ENCODE measurements at places on chromosomes 1 and 21.

DNA sequence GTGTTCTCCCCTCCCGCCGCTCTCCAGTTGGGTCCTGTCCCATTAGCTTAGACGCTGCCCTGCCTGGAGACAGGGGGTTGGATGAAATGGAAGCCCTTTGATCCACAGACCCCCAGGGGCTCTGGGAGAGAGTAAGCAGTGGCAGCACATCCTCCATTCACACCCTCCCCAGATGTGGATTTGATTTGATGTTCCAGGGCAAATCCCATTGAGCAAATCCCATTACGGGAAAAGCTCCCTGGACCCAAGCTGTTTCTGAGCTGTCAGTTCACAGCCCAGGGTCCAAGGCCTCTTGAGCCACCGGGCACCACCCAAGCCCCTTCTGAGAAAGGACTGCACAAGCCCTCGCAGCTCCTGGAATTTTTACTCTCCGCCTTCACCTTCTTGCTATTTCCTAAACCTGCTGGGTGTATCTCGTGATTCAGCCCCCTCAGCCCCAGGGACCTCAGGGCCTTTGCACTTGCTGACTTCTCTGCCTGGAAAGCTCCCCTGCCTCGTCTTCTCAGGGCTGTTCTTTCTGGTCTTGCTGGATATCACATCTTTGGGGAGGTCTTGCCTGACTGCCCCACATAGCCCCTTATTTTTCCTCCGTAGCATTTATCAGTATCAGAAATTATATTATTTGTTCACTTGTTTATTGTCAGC is 101.1 kb downstream of the PAX7 start:
- DNase-seq = no peak

- peak; percentile 93 for DNase-seq
Measured at GRCh38 chr1:117671781-117672501, 66.1 kb downstream of the TENT5C start.

DNA sequence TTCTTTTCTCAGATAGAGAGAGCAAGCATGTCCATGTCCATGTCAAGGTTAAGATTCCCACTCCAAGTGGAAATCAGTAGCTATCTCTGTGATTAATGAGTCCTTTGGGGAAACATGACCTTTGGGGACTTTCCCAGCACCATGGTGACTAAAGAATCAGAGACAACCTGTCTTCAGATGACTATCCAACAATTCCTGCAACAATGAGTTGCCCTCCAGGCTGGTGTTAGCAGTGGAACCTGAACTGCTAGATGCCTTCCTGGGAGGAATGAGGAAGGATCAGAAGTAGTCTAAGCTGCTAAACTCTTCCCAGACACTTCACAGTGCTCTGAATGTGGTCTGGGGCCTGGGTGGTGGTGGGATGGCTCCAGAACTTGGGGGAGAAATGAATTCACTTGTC is 6.5 kb downstream of the S100A9 start:
- no peak for DNase-seq

- no peak for DNase-seq
Measured at GRCh38 chr1:108033550-108033951, 68.6 kb upstream of the VAV3 start.

- no peak for DNase-seq
Measured at GRCh38 chr1:232643251-232643650, 13.3 kb upstream of the SIPA1L2 start.

- peak; percentile 64 for DNase-seq
Measured at GRCh38 chr21:46622226-46622625, 13.2 kb upstream of the PRMT2 start.

- DNase-seq = no peak
Measured at GRCh38 chr1:167912294-167912693, 1.6 kb downstream of the ADCY10 start.

DNA sequence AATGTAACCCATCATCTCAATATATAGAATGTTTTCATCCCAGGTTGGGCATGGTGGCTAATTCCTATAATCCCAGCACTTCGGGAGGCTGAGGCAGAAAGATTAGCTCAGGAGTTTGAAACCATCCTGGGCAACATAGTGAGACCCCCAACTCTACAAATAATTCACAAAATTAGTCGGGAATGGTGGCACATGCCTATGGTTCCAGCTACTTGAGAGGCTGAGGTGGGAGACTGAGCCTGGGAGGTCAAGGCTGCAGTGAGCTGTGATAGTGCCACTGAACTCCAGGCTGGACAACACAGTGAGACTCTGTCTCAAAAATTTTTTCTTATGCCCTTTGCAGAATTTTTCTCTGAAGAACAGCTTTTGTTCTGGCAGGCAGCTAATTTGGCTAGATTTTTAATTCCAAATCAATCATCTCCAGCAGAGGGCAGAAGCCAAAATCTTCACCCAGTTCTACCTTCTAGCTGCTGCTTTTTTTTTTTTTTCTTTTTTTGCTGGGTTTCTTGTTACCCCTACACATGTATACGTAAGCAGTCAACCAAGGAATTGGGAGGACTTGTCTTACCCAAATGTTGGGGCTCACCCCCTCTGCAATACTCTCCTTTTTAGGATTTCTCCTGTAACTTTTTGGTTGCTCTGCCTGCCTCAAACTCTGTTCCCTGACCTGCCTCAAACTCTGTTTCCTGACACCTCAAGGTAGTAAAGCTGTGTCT is 2.7 kb upstream of the RAD54L start:
- no peak for DNase-seq

DNA sequence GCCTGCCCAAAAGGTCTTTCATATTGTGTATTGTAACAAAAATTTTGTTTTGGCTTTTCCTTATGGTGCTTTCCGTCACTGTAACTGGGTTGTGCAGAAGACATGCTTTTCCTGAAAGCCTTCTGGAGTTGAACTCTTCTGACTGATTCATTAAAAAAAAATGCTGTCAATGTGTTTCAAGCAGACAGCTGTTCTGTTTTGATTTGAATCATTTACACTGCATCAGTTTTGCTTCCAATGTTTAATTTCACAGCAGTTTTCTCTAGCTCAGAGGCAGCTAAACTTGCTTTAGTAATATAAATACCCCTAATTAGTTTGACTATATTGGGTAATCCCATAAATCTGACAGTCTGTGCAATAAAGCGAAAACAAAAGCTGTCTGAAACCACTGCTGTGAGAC is 7.9 kb downstream of the UTP11 start:
- no peak for DNase-seq

GRCh38 chr1:159121526-159121925 is 45.0 kb upstream of the AIM2 start:
- DNase-seq = no peak

DNA sequence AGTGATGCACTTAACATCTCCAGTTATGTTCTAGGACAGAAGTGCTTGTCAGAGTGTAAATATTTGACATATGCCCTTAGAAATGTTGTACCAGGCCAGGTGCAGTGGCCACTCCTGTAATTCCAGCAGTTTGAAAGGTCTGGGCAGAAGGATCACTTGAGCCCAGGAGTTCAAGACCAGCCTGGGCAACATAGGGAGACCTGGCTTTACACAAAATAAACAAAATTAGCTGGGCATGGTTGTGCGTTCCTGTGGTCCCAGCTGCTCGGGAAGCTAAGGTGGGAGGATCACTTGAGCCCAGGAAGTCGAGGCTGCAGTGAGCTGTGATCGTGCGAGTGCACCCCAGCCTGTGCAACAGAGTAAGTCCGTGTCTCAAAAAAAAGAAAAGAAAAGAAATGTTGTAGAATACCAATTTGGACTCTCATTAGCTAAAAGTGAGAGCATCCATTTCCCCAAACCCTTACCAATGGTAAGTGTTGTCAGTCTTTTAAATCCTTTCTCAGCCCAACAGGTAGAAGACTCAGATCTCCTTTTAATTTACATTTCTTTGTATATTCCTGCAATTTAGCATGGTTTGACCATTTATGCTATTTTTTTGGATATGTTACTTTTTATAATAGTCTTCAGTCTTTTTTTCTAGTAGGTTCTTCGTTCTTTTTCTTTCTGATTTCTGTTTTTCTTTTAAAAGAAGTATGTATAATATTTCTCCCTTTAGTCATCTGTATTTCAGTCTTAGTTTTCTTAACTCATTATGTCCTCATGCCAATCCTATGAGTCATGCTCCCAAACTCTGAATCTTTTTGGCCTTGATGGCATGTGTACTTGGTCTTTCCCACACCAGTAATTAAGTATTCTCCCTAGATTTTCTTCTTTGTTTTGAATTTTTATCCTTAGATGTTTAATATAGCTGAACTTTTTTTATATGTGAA is 74.4 kb downstream of the CAMTA1 start:
- no peak for DNase-seq
